ENCODE measurements at places on chromosomes 3 and 15.
A peak's percentile ranks its signal among the peaks of the same experiment; 100 is the strongest.

DNA sequence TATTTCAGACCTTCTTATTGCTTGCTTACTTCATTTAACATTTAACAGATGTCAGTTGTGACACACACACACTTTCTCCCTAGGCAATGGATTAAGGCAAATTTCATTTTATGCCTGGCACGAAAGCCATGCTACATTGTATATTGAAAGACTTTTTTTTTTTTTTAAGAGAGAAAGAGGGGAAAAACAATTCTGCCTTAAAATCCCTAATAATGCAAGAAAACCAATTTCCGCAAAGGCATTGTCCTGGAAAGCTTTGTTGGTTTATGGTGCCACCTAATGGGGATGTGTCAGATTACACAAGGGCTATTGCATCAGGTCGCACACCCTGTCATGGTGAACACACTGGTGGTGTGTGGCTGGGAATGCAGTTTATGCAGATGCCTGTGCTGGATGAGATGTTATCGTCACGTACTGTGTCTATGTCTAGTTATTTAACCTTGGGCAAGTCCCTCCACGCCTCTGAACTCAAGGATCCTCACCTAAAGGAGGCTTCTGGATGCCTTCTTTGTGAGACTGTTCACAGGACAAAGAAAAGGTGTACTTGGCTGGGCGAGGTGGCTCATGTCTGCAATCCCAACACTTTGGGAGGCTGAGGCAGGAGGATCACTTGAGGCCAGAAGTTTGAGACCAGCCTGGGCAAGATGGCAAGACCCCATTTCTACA is 37.3 kb upstream of the RFTN1 start:
- DNase-seq = peak; percentile 40

GRCh38 chr15:71323584-71323983 is 208.3 kb downstream of the THSD4 start:
- DNase-seq = no peak

GRCh38 chr3:24530471-24530870 is 35.8 kb upstream of the THRB start:
- DNase-seq = no peak

- DNase-seq = no peak
Measured at GRCh38 chr3:93988764-93989163, 8.8 kb downstream of the ARL13B start.

DNA sequence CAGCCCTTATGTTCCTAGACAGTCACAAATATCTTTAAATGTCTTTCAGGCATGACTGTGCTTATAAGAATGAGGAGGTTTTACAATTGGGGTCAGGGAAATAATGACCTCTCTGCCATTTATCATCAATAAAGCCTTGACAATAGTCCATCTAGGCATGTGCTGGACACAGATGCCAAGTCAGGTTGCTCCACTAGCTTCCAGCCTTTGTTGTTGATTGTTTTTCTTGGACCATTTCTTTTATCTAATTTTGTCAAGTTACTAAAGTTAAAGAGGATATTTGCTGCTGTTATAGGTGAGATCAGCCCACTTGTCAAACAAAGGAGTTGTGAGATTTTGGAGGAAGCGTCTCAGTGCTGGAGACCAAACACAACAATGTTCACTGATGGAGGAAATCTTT is 628.0 kb downstream of the ROBO2 start:
- no peak for DNase-seq

- peak; percentile 94 for DNase-seq
Measured at GRCh38 chr3:171797265-171797679, 13.0 kb downstream of the PLD1 start.

- no peak for DNase-seq
Measured at GRCh38 chr3:143963946-143964345, 7.7 kb upstream of the DIPK2A start.

GRCh38 chr15:78034495-78035191 is 42.9 kb downstream of the TBC1D2B start:
- DNase-seq = no peak

DNA sequence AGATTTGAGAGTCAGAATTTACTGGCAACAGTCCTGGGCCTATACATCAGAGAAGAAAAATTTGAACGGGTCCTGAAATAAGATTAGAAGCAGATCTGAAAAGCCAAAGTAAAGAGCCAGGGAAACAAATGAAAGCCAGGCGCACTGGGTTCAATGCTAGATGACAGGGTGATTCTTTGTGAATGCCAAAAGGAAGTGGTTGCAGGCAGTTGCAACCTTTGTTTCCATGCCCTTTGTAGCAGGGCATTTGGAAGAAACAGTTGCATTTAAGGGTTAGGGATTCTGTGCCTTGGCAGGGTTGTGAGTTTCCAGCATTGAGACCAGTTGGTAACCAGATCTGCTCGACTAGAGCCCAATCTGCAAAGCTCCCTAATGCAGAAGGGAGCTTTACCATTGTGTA is 36.4 kb upstream of the MTHFS start:
- no peak for DNase-seq

DNA sequence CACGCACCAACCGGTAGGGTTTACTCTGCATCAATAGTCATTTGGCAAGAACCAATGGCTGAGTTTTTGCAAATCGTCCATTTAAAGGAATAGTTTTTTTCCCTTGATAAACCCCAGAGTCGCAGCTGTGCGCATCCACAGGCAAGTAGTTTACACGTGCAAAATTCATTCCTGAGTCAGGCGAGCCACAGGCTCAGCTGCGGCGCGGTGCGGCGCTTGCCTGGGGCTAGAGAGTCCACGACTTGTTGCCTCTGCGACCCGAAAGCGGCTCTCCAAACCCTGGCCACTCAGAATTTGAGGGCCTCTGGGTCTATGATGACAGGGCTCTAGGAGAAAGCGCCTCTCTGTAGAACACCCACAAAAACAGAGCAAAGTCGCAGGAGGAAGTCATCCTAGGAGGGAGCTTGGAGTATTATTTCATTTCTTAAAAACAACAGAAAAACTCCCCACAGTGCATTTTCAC is 36.7 kb downstream of the ZIC4 start:
- no peak for DNase-seq

- no peak for DNase-seq
Measured at GRCh38 chr3:105431200-105431599, 64.5 kb downstream of the ALCAM start.

DNA sequence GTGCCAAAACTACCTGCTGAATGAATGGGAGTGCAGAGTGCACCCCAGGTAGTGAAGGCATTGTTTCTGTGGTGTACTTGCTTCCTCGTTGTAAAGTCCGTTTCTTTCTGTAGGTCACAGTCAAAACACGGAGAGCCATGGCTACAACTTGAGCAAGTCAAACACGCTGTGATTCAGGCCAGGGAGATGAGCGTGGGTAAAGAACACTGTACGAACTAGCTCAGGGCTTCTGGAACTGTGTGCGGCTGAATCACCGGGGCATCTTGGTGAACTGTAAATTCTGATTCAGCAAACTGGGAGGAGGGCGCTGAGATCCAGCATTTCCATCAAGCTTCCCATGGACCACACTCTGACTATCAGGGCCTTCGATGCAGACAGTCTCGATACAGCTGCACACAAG is 5.0 kb upstream of the TNK2 start:
- DNase-seq = no peak

DNA sequence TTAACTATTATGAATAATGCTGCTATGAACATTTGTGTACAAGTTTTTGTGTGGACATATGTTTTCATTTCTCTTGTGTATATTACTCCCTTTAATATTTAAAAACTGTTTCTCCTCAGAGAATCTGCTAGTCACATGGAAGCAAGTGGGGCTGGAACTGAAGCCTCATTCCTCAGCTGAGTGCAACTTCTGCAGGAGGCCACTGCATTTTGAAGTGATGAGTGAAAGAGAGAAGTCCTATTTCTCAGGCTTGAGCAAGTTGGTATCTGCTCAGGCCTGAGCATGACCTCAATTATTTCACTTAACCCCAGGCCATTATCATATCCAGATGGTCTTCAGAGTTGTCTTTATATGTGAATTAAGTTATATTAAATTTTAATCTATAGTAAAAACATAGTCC is 11.5 kb downstream of the TLR9 start:
- no peak for DNase-seq

- no peak for DNase-seq
Measured at GRCh38 chr3:161567577-161568361, 71.2 kb downstream of the OTOL1 start.

DNA sequence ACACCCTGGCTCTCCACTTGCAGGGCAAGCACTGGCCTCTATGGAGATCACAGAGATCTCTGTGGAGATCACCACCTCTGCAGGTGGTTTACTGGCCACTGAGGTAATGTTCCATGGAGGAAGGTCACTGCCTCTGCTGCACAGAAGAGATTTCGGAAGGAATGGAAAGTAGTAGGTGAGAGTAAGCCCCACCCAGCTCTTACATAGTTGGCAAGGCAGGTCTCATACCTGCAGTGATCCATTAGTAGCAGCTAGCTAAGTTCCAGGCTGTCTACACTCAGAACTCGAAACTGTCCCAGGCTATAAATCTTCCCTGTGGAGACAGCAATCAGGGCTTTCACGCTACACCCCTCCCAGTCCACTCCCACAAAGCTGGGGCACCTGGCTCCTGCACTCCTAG is 194.3 kb upstream of the MANF start:
- DNase-seq = no peak

All from SK-N-MC (cell line).